Osteoblast (primary cell): ENCODE measurements at places on chromosomes 2 and 18. TPM values are rescaled to one million over a fixed set of nuclear protein-coding genes. Genes with fewer than 3 reads are reported as not detected.

The PIEZO2 gene
- total RNA-seq = 6.5 and 46.7 TPM in 2 replicates

The STAT4 gene
- 11.5 and 16.6 TPM in 2 replicates for total RNA-seq

The NUP35 gene
- total RNA-seq = 7.4 and 8.3 TPM in 2 replicates

The CFAP65 gene
- total RNA-seq = not detected in 2 replicates

The CRACDL gene
- total RNA-seq = not detected in 2 replicates

The AKAIN1 gene
- not detected in 2 replicates for total RNA-seq

The NCK2 gene
- 26.8 and 28.6 TPM in 2 replicates for total RNA-seq

The TUBA3D gene
- total RNA-seq = not detected in 2 replicates

The IL36B gene
- total RNA-seq = not detected in 2 replicates

The MAL gene
- total RNA-seq = not detected in 2 replicates

The ALPI gene
- total RNA-seq = not detected in 2 replicates

The USP40 gene
- total RNA-seq = 34.0 and 38.3 TPM in 2 replicates

The CTAGE1 gene
- under 0.01 TPM in 1 of 2 replicates, not detected in the other for total RNA-seq

The FBXO48 gene
- 0.72 and 0.88 TPM in 2 replicates for total RNA-seq

The GAL3ST2 gene
- 0.29 and 0.36 TPM in 2 replicates for total RNA-seq

The MAP3K19 gene
- total RNA-seq = not detected in 2 replicates

The IL1F10 gene
- total RNA-seq = not detected in 2 replicates

The PROKR1 gene
- total RNA-seq = not detected in 2 replicates

The MZT2B gene
- 128 and 129 TPM in 2 replicates for total RNA-seq

The ELMOD3 gene
- total RNA-seq = 20.9 and 22.1 TPM in 2 replicates

The NOP58 gene
- total RNA-seq = 40.1 and 41.3 TPM in 2 replicates

The PRSS56 gene
- total RNA-seq = not detected in 2 replicates

The DSC3 gene
- total RNA-seq = under 0.01 TPM in 2 replicates
